GM23248 (cell line): ENCODE measurements at places on chromosomes 3 and 15.
A peak's percentile ranks its signal among the peaks of the same experiment; 100 is the strongest.

- H3K4me1 ChIP-seq: peaks cover 30% of the 10 kb centered on the region
- H3K36me3 ChIP-seq: no peaks in the 10 kb centered on the region
- peak; percentile 71 for DNase-seq
- peak overlapping the region; percentile 62 for H3K4me3 ChIP-seq
Measured at GRCh38 chr3:156483961-156484787, 70.7 kb downstream of the SSR3 start.

GRCh38 chr15:31330836-31331235, 4.2 kb downstream of the KLF13 start:
- H3K27me3 ChIP-seq: no peaks in the 10 kb centered on the region
- H3K36me3 ChIP-seq: no peaks in the 10 kb centered on the region
- H3K4me3 ChIP-seq: no peak overlapping the region
- no peaks in the 10 kb centered on the region for H3K4me1 ChIP-seq
- H3K27ac ChIP-seq: no peak overlapping the region

- peak overlapping the region; percentile 94 for H3K4me3 ChIP-seq
- peak overlapping the region; percentile 66; the same call in 1 of the 2 replicates for H3K27ac ChIP-seq
- H3K27me3 ChIP-seq: 0 out of 2 replicates have a peak, but pooled peaks cover 8% of the 10 kb centered on the region
- DNase-seq: peak; percentile 38
- no peaks in the 10 kb centered on the region for H3K36me3 ChIP-seq
- peaks cover 17% of the 10 kb centered on the region for H3K4me1 ChIP-seq
Measured at GRCh38 chr3:44337248-44337785, 1.2 kb upstream of the TCAIM start.

DNA sequence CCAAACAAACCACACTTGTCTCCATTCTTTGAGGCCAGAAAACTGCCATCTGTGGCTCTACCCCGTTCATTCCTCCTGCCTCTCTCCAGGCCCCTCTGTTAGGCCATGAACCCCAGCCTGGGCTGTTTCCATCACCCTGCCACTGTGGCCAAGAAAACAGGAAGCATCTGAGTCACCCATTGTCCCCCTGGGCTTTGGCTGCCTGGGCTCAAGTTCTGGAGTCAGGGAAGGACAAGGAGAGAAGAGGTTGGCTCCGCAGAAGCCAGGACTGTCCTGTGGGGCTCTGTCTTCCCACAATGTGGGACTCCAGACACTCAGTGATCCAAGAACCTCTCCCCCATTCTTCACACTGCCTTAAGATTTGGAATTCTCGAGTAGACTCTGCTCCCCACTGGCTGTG, 14.8 kb upstream of the LCTL start:
- DNase-seq: peak; percentile 64
- H3K27ac ChIP-seq: no peak overlapping the region
- H3K27me3 ChIP-seq: no peaks in the 10 kb centered on the region
- no peaks in the 10 kb centered on the region for H3K36me3 ChIP-seq
- H3K4me1 ChIP-seq: peaks cover 8% of the 10 kb centered on the region

GRCh38 chr3:129777806-129778205, 115.7 kb downstream of the TMCC1 start:
- no peaks in the 10 kb centered on the region for H3K27me3 ChIP-seq
- no peak overlapping the region for H3K4me3 ChIP-seq
- peaks cover 9% of the 10 kb centered on the region; the same call in 1 of the 2 replicates for H3K4me1 ChIP-seq
- H3K36me3 ChIP-seq: no peaks in the 10 kb centered on the region
- no peak overlapping the region for H3K27ac ChIP-seq

DNA sequence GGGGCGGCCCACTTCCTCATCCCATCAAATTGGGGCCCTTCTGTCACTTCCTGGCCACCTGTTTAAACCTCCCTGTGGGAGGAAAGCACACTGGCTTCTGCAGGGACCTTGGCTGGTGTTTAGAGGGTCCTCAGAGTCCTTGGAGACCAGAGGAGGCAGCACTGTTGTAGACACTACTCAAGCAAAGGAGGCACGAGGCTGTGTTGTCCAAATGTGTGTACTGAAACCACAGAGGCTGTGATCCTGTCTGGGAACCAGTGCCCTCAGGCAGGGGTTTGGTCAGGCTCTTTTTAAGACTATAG, 12.4 kb upstream of the SEC13 start:
- no peaks in the 10 kb centered on the region for H3K4me1 ChIP-seq
- no peak for DNase-seq
- no peaks in the 10 kb centered on the region for H3K36me3 ChIP-seq

- no peak for DNase-seq
- no peaks in the 10 kb centered on the region for H3K27me3 ChIP-seq
- H3K4me1 ChIP-seq: peaks cover 16% of the 10 kb centered on the region
- H3K36me3 ChIP-seq: no peaks in the 10 kb centered on the region
- no peak overlapping the region for H3K27ac ChIP-seq
Measured at GRCh38 chr3:79368403-79368802, 399.4 kb downstream of the ROBO1 start.

- no peak for DNase-seq
- H3K4me3 ChIP-seq: no peak overlapping the region
- H3K27ac ChIP-seq: no peak overlapping the region
- H3K4me1 ChIP-seq: no peaks in the 10 kb centered on the region
- H3K36me3 ChIP-seq: no peaks in the 10 kb centered on the region
Measured at GRCh38 chr15:59833366-59833765, 144.2 kb upstream of the BNIP2 start.

- H3K4me1 ChIP-seq: peaks cover 88% of the 10 kb centered on the region
- peak; percentile 80 for DNase-seq
- H3K4me3 ChIP-seq: no peak overlapping the region
- H3K27ac ChIP-seq: peak overlapping the region; percentile 81
- no peaks in the 10 kb centered on the region for H3K27me3 ChIP-seq
- H3K36me3 ChIP-seq: peaks cover 46% of the 10 kb centered on the region
Measured at GRCh38 chr3:99862208-99862607, 44.5 kb downstream of the CMSS1 start.

DNA sequence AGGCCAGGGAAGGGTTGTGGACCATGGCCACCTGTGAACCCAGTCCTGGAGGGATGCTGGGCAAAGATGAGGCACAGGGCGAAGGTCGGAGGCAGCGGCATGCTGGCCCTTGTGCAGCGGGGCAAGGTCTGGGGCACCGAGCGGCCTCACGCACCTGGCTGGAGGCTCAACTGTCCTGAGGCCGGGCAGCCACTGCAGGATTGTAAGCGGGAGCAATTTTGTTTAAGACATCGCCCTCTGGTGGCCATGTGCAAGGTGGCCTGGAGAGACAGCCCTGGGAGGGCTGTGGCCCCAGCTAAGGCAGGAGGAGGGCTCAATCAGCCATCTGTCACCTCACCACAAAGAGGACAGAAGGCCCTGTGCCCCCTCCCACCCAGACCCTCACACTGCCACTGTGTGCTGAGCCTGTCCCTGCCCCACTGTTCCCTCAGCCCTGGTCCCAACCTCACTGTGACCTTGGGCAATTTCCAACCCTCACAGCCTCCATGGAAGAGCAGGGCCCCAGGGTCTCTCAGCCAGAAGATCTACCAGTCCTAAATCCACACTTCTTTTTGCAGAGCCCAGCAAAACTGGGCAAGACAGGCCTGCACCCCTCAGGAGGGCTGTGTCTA, 46.2 kb downstream of the TPRA1 start:
- H3K27ac ChIP-seq: no peak overlapping the region
- H3K27me3 ChIP-seq: peaks cover 4% of the 10 kb centered on the region; the same call in 1 of the 2 replicates
- DNase-seq: peak; percentile 82
- H3K4me3 ChIP-seq: no peak overlapping the region
- no peaks in the 10 kb centered on the region for H3K4me1 ChIP-seq

GRCh38 chr15:96327155-96327741, 3.3 kb upstream of the NR2F2 start:
- H3K27me3 ChIP-seq: no peaks in the 10 kb centered on the region
- peak overlapping the region; percentile 87 for H3K27ac ChIP-seq
- no peaks in the 10 kb centered on the region for H3K36me3 ChIP-seq
- peak; percentile 94 for DNase-seq
- peaks cover 32% of the 10 kb centered on the region for H3K4me1 ChIP-seq

DNA sequence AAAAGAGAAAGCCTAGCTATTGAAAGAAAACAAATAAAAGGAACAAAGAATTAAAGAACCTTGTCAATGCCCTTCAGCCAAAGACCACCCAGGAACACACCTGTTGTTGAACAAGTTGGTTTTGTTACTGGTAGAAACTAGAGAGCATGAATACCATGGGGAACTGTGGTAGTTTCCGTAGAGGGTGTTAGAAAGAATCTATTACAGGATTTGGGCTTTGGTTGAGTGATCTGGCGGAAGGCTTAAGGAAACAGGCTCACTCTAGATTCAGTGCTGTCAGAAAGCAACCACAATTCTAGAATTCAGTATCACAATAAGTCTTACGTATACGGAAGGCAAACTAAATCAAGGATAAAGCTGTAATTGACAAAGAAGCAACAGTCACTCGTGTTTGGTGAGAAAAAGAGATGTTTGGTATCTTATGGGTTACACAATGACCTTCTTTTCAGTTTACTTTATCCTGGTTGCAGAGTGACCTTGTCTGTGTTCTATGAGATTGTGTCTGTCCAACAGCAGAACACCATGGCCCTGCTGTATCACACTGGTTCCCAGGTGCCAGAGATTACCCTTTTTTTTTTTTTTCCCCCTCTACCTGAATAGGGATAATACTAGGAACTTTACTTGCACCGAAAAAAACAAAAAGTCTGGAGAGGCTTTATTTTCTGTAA, 265.9 kb downstream of the SHQ1 start:
- no peak overlapping the region for H3K27ac ChIP-seq
- no peak overlapping the region for H3K4me3 ChIP-seq
- H3K27me3 ChIP-seq: no peaks in the 10 kb centered on the region
- DNase-seq: no peak
- H3K4me1 ChIP-seq: no peaks in the 10 kb centered on the region

- no peak overlapping the region for H3K4me3 ChIP-seq
- H3K4me1 ChIP-seq: peaks cover 12% of the 10 kb centered on the region
- H3K36me3 ChIP-seq: no peaks in the 10 kb centered on the region
- no peak overlapping the region for H3K27ac ChIP-seq
- no peak for DNase-seq
Measured at GRCh38 chr15:85595804-85596536, 198.8 kb downstream of the KLHL25 start.

- peak; percentile 5 for DNase-seq
- H3K4me3 ChIP-seq: no peak overlapping the region
- H3K27me3 ChIP-seq: no peaks in the 10 kb centered on the region
- no peak overlapping the region for H3K27ac ChIP-seq
- no peaks in the 10 kb centered on the region for H3K36me3 ChIP-seq
Measured at GRCh38 chr3:174193604-174194003, 665.5 kb upstream of the NAALADL2 start.

- DNase-seq: peak; percentile 93
- H3K27ac ChIP-seq: peak overlapping the region; percentile 91
- peaks cover 19% of the 10 kb centered on the region; the same call in 1 of the 2 replicates for H3K36me3 ChIP-seq
- H3K4me3 ChIP-seq: peak overlapping the region; percentile 16
- H3K4me1 ChIP-seq: peaks cover 21% of the 10 kb centered on the region
- no peaks in the 10 kb centered on the region for H3K27me3 ChIP-seq
Measured at GRCh38 chr3:136994772-136995516, 37.2 kb downstream of the IL20RB start.

GRCh38 chr15:83292317-83292716, 7.9 kb upstream of the BNC1 start:
- H3K27ac ChIP-seq: peak overlapping the region; percentile 65
- peak overlapping the region; percentile 43 for H3K4me3 ChIP-seq
- no peaks in the 10 kb centered on the region for H3K27me3 ChIP-seq
- DNase-seq: peak; percentile 90
- H3K4me1 ChIP-seq: peaks cover 53% of the 10 kb centered on the region

DNA sequence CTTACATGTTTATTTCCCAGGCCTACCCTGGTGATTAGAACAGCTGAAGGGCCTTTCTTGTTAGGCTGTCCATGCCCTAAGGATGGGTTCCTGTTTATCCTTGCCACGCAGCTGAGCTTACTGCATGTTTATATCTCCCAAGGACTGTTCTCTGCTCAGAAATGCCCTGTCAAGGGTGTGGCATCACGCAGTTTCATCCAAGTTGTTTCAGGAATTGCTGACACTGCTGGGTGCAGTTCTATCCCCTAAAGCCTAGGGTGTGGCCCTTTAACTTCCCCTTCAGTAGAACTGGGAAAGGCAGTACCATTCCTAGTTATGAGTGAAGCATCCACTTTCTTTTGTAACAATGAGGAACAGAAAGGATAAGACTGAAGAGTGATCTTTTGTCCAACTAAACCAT, 5.0 kb downstream of the ELL3 start:
- no peaks in the 10 kb centered on the region for H3K4me1 ChIP-seq
- H3K36me3 ChIP-seq: peaks cover 55% of the 10 kb centered on the region
- H3K27me3 ChIP-seq: no peaks in the 10 kb centered on the region
- DNase-seq: no peak

GRCh38 chr3:59424268-59425010, 374.6 kb upstream of the CFAP20DC start:
- DNase-seq: peak; percentile 94
- no peak overlapping the region for H3K4me3 ChIP-seq
- peaks cover 36% of the 10 kb centered on the region for H3K4me1 ChIP-seq
- H3K27me3 ChIP-seq: no peaks in the 10 kb centered on the region
- H3K36me3 ChIP-seq: no peaks in the 10 kb centered on the region

- H3K27ac ChIP-seq: no peak overlapping the region
- H3K4me3 ChIP-seq: no peak overlapping the region
- H3K27me3 ChIP-seq: no peaks in the 10 kb centered on the region
- H3K4me1 ChIP-seq: no peaks in the 10 kb centered on the region
- no peaks in the 10 kb centered on the region for H3K36me3 ChIP-seq
- DNase-seq: no peak
Measured at GRCh38 chr3:98240131-98240530, 23.9 kb upstream of the OR5H6 start.

GRCh38 chr15:58331560-58331912, 100.3 kb upstream of the LIPC start:
- no peaks in the 10 kb centered on the region for H3K36me3 ChIP-seq
- H3K27ac ChIP-seq: peak overlapping the region; percentile 95
- DNase-seq: peak; percentile 83
- H3K4me3 ChIP-seq: peak overlapping the region; percentile 49

DNA sequence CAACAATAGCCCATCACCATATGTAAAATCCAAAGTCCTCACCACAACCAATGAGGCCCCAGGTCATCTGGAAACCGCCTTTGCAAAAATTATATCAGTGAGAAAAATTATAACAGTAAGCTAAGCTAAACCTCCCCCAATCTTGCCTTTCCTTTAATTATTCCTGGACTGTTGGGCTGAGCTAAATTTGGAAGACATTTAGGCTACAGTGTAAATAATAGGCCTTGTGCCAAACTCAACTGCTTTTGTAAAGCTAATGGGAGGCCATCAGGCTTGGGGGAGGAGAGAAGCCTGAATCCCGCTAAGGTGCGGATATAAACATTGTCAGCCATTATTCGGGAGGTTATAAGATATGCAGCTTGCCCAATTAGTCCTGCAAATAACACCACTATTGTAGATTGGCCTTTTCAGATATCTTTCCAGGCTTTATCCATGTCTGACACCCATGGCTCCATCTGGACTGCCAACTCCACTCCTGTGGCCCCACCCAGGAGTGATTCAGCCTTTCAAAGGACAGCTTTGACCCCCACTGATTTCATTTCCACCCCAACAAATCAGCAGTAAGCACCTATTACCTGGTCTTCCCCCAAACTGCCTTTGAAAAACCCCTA, 53.0 kb upstream of the CA12 start:
- H3K27me3 ChIP-seq: no peaks in the 10 kb centered on the region
- no peak for DNase-seq
- H3K36me3 ChIP-seq: no peaks in the 10 kb centered on the region
- H3K4me1 ChIP-seq: no peaks in the 10 kb centered on the region
